ENCODE measurements at places on chromosomes 2 and 18.

DNA sequence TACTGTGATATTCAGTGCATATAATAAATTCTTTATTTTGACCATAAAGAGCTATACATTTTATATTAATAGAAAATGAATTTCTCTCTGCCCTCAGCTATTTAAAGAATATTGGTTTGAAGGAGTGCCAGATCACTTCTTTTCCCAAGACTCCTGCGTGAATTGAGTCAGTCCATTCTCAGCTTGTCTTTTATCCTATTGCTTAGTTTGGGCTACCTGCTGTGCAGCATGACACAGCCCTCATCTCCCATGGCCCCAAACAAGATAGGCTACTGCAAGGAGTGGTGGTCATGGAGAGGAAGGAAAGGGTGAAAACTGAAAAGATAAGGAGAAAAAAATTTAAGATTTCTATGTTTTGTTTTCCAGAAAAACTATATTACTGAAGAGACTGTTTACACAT is 10.1 kb upstream of the FBXO11 start:
- no peaks in the 10 kb centered on the region for H3K4me1 ChIP-seq
- no peaks in the 10 kb centered on the region for H3K27me3 ChIP-seq
- DNase-seq: no peak
- H3K27ac ChIP-seq: no peak overlapping the region
- H3K4me3 ChIP-seq: no peak overlapping the region

DNA sequence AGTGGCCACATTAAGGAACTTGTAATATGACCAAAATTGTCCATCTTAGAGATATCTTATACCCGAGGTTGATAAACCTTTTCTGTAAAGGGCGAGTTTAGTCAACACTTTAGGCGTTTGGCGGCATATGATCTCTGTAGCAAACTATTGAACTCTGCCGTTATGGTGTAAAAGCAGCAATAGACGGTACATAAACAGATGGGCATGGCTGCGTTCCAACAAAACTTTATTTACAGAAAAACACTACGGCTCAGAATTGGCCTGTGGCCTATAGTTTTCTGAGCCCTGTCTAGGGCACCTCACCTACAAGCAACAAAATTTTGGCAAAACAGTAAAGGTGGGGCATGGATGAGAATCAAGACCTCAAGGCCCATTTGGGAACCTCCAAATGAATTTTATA is 121.9 kb upstream of the HAAO start:
- no peaks in the 10 kb centered on the region for H3K4me1 ChIP-seq
- DNase-seq: no peak
- no peaks in the 10 kb centered on the region for H3K36me3 ChIP-seq
- H3K27ac ChIP-seq: no peak overlapping the region
- no peak overlapping the region for H3K4me3 ChIP-seq
- H3K27me3 ChIP-seq: no peaks in the 10 kb centered on the region

DNA sequence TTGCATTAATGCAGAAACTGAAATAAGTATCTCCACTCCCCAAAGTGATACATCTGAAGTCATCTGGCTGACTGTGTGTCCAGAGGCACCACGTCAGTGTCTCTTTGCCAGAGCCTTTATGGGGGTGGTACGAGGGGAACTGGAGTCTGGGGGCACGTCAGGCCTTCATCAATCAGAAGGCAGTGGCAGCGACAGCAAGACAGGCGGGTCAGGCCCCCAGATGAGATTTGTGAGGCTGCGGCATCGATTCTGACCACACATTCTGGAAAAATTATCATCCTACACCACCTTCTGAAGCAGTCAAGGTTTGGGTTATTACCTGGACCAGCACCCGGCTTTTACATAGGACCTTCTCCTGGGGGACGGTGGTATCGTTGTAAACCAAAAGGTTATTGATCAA is 223.6 kb downstream of the GBX2 start:
- H3K27me3 ChIP-seq: no peaks in the 10 kb centered on the region
- no peaks in the 10 kb centered on the region for H3K36me3 ChIP-seq
- DNase-seq: no peak
- no peaks in the 10 kb centered on the region for H3K4me1 ChIP-seq
- no peak overlapping the region for H3K27ac ChIP-seq

DNA sequence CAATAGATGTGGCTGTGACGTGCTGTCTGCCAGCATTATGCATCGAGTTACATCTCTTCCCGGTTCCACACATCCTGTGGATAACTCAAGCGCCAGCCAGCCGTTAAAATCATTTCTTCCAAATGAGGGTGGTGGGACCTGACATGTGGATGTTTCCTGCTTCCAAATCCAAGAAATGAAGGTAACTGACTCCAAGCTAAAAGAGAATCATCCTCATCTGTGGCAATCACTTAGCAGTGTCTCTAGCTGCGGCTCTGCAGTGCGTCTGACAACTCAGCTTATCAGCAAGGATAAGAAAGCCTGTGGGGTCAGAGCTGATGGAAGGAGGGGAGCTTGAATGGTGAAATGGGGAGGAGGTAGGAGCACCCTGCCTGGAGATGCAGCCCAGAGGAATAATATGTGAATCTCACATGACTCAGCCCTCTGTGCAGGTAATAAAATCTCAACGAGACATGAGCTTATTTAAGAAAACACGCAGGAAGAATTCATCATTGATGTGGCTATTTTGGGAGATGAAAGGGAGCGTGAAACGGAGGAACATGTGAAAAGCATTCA is 382.2 kb upstream of the TRIB2 start:
- H3K4me3 ChIP-seq: no peak overlapping the region
- H3K27ac ChIP-seq: no peak overlapping the region
- H3K4me1 ChIP-seq: no peaks in the 10 kb centered on the region
- H3K27me3 ChIP-seq: no peaks in the 10 kb centered on the region
- no peak for DNase-seq

GRCh38 chr18:78799382-78800089 is 180.1 kb upstream of the SALL3 start:
- H3K4me3 ChIP-seq: no peak overlapping the region
- no peak for DNase-seq
- no peak overlapping the region for H3K27ac ChIP-seq
- no peaks in the 10 kb centered on the region for H3K27me3 ChIP-seq
- H3K4me1 ChIP-seq: no peaks in the 10 kb centered on the region

DNA sequence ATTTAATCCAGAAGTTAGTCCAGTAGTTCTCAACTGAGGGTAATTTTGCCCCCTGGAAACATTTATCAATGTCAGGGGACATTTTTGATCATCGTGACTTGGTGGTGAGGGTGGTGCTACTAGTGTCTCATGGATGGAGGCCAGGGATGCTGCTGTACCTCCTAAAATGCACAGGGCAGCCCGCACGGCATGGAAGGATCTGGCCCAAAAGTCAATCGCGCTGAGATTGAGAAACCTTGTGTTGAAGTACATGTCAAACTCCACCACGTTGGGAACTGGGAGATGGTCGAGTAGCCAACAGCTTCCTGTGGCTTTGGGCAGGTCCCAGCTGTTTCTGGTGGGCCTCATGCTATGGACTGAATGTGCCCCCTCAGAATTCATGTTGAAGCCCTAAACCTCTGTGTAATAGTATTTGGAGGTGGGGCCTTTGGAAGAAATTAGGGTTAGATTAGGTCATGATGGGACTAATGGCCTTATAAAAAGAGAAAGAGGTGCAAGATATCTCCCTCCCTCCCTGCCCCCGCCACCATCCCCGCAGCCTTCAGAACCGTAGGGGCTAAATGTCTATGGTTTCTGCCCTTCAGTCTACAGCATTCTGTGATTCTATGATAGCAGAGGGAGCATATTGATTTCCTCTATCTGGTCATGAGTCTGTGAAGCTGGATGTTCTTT is 259.7 kb downstream of the MYCN start:
- peaks cover 1% of the 10 kb centered on the region for H3K4me1 ChIP-seq
- no peak for DNase-seq
- H3K36me3 ChIP-seq: no peaks in the 10 kb centered on the region
- no peak overlapping the region for H3K27ac ChIP-seq
- H3K27me3 ChIP-seq: no peaks in the 10 kb centered on the region
- H3K4me3 ChIP-seq: no peak overlapping the region

DNA sequence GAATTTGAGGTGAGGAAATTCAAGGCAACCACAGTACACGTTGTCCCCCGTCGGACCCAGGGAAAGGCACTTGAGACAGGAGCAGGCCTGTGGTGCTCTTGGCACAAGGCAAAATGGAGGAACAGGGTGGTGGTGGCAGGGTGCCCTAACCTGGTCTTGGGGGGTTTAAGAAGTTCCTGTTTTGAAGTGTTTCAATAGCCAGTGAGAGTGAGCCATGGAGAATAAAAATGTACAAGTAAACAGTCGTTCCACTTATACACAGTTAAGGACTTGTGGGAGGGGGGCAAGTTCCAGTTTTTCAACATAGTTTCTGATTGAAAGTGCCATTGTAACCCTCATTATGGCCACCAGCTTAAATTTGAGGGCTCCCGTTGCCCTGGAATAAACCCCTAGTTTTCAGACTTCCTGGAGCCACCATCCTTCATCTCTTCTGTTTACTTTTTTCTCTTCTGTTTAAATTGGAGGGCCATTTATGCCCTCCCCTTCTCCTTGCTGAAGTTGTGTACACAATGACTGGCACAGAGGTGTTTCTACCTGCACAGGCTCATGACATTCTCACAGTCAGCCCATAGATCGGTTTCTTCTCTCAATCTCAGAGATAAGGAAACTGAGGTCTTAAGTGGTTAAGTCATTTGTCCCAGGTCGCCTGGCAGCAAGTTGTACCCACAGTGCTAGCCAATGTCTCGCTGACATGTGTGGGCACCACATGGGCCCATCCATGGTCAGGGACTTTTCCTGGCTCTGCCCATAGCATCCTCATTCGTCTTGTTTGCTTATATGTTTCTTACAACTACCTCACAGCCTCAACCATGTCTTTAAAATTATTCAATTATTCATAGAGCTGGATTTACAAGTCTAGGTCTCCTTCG is 66.0 kb upstream of the ST3GAL5 start:
- H3K27ac ChIP-seq: no peak overlapping the region
- H3K4me3 ChIP-seq: no peak overlapping the region
- DNase-seq: no peak
- H3K27me3 ChIP-seq: no peaks in the 10 kb centered on the region
- H3K36me3 ChIP-seq: no peaks in the 10 kb centered on the region

- H3K27ac ChIP-seq: no peak overlapping the region
- H3K4me1 ChIP-seq: peaks cover 7% of the 10 kb centered on the region
- H3K27me3 ChIP-seq: no peaks in the 10 kb centered on the region
- H3K4me3 ChIP-seq: no peak overlapping the region
Measured at GRCh38 chr2:62408241-62408677, 97.7 kb downstream of the TMEM17 start.

- no peak overlapping the region for H3K4me3 ChIP-seq
- no peak for DNase-seq
- H3K4me1 ChIP-seq: peaks cover 9% of the 10 kb centered on the region
- no peak overlapping the region for H3K27ac ChIP-seq
- H3K27me3 ChIP-seq: no peaks in the 10 kb centered on the region
- H3K36me3 ChIP-seq: no peaks in the 10 kb centered on the region
Measured at GRCh38 chr2:119438128-119438656, 6.5 kb downstream of the TMEM37 start.

GRCh38 chr18:38545071-38545470 is 979.5 kb upstream of the CELF4 start:
- H3K27ac ChIP-seq: no peak overlapping the region
- no peaks in the 10 kb centered on the region for H3K36me3 ChIP-seq
- H3K27me3 ChIP-seq: no peaks in the 10 kb centered on the region
- no peak for DNase-seq
- no peaks in the 10 kb centered on the region for H3K4me1 ChIP-seq

GRCh38 chr18:37452682-37453385 is 112.8 kb downstream of the CELF4 start:
- H3K4me1 ChIP-seq: peaks cover 11% of the 10 kb centered on the region
- H3K27me3 ChIP-seq: no peaks in the 10 kb centered on the region
- DNase-seq: no peak
- no peak overlapping the region for H3K27ac ChIP-seq
- no peak overlapping the region for H3K4me3 ChIP-seq

DNA sequence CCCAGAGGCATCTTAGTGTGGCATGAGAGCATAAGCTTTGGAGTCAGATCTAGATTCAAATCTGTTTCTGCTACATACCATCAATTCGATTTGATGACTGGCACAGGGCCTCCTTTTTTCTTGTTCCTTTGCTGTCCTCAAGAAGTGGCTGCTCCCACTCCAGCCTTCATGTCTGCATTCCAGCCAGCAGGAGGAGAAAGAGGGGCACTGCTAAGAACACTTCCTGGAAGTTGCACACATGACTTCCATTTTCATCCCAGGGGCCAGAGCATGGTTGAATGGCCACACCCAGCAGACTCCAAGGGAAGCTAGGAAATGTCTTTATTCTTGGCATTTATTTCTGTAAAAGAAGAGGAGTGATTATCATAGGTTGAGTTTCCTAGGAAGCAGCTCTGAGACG is 50.4 kb downstream of the EML6 start:
- no peak overlapping the region for H3K4me3 ChIP-seq
- no peaks in the 10 kb centered on the region for H3K4me1 ChIP-seq
- no peaks in the 10 kb centered on the region for H3K36me3 ChIP-seq
- H3K27me3 ChIP-seq: no peaks in the 10 kb centered on the region

GRCh38 chr2:74982577-74982976 is 24.1 kb downstream of the POLE4 start:
- no peaks in the 10 kb centered on the region for H3K27me3 ChIP-seq
- no peak overlapping the region for H3K4me3 ChIP-seq
- H3K4me1 ChIP-seq: no peaks in the 10 kb centered on the region

DNA sequence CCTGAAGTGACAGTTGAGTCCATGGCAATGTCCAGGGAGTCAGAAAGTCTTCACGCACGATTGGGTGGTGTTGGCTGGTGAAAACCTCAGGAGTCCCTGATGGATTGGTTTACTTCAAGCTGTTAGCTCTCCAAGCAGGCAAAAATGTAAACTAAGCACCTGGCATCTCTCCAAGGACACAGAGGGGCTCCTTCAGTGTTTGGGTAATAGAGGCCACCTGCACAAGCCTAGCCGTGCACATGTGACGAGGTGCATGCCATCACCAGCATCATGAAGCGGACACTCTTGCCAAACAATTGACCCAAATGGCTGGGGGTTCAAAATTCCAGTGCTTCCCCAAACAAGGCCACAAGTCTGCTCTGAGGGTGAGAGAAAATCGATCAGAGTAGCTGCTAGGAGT is 104.7 kb upstream of the CD302 start:
- no peaks in the 10 kb centered on the region for H3K4me1 ChIP-seq
- H3K4me3 ChIP-seq: no peak overlapping the region
- DNase-seq: no peak
- H3K36me3 ChIP-seq: no peaks in the 10 kb centered on the region

- H3K27me3 ChIP-seq: no peaks in the 10 kb centered on the region
- no peak overlapping the region for H3K4me3 ChIP-seq
- DNase-seq: no peak
Measured at GRCh38 chr18:74420481-74420880, 36.6 kb downstream of the DIPK1C start.
